Astrocyte of the cerebellum (primary cell): ENCODE measurements at places on chromosomes 16 and 17.

GRCh38 chr17:29572691-29573557, 4.4 kb downstream of the TP53I13 start:
- no peak for DNase-seq

GRCh38 chr17:16915752-16916556, 56.0 kb downstream of the TNFRSF13B start:
- no peak for DNase-seq

DNA sequence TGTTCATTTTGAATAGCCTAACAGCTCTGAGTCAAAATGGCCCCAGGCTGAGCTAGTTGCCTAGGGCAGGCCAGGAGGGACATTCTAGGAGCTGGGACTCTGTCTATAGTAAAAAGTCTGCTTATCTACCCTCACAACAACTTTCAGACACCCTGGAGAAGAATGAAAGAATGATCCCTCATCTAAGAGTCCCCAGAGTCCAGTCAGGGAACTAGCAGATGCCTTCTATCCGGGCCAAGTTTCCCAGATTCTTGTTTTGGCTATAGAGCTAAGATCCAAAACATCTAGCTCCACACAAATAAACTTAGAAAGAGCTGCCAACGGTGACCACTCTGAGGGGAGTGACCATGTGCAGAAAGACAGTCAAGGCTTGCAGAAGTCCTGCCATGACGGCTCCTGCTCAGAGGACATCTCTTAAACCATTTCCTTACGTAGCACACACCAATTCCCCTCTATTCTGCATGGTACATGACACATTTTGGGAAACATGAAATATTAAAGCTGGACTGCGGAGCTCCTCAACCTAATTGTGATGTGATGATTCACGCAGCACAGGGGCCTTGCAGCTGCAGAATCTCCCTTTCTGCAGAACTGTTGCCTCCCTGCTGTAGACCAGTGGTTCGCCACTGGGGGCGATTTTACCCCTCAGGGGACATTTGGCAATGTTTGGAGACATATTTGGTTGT, 24.2 kb downstream of the FAM20A start:
- no peak for DNase-seq

DNA sequence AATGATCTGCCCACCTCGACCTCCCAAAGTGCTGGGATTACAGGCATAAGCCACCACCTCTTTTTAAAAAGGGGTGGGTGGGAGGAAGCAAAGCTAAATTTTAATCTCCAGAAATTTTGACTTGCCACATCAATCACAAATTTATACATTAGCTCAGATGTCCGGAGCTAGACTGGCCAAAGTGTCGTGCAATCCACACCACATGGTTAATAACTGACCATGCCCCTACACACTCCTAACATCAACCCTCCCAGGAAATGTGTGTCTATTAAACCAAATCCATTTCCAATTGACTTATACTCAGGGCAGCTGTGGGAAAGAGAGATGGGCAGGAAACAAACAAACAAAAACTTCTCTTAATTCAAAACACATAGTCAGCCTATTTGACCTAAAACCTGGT, 29.9 kb downstream of the SMURF2 start:
- DNase-seq = no peak

DNA sequence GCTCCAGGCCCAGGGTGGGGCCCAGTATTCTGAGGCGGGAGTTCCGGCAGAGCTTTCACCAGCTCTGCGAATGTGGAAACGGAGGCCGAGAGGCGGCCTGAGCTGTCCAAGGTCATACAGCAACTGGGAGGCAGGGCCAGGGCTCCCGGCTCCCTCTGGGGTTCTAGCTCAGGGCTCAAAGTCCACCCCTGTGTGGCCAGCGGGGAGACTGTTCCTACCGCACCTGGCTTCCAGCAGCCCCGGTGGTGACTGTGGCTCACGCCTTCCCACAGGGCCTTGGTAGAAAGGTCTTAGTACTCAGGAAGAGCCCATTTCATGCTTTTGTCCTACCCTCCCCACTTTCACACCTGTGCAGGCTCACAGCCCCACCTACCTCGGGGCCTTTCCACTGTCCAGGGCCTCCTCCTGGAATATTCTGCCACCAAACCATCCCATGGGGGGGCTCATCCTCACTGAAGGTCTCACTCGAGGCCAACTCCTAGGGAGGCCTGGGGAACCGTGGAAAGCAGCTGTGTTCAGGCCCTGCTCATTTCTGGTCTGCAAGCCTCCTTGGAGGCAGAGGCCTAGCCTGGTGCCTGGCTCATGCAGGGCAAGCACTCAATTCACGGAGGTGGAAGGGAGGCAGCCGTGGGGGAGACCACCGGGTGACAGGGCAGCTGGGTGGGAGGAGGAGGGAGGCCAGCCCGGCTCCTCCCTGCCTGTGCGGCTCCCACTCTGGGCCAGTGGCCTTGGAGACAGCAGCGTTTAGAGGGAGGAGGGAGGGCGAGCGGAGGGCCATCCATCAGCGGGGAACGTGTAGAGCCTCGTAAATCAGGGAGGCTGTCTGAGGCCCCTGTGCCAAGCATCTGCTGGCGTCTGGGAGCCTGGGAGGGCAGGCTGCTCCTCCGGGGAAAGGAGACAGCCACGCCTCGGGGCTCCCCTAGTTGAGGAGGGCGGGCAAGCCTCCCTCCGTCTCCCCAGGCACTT, 12.7 kb upstream of the DOC2B start:
- DNase-seq = no peak
